NCI-H774 (cell line): ENCODE measurements at places on chromosomes 5 and 9.

DNA sequence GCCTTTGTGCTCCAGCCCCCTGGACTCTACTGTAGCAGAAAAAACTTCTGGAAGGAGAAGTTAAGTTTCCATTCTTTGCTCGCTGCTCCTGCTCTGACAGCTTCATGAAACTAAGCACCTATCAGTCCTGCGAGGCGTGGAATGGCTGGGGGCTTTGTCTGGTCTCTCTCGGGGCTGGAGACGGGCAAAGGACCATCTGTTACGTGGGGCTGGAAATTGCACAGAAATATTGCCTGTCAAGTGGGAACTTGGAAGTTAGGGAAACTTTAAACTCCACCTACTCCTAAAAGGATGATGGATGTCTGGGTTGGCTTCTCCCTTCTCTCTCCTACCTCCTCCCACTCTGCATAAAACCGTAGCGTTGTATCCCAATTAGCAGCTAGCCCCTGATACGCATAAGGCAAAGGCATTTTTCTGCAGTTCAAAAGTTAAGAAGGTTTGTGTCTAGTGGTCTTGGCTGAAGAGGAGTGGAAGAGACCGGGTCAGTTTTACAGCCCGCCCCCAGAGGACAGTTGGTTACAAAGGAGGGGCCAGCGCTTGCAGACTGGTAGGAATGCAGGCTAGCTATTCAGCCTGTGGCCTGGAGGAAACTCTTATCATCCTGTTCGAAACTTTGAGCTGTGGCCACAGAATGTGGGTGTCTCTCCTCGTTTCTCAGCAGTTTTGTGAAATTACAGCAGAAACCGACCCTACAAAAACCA lies 1.3 kb downstream of the FBXL7 start:
- DNase-seq = no peak

GRCh38 chr9:128145536-128145935 lies 3.7 kb upstream of the LCN2 start:
- DNase-seq = no peak

GRCh38 chr5:34803974-34804732 lies 34.8 kb upstream of the TTC23L start:
- no peak for DNase-seq

DNA sequence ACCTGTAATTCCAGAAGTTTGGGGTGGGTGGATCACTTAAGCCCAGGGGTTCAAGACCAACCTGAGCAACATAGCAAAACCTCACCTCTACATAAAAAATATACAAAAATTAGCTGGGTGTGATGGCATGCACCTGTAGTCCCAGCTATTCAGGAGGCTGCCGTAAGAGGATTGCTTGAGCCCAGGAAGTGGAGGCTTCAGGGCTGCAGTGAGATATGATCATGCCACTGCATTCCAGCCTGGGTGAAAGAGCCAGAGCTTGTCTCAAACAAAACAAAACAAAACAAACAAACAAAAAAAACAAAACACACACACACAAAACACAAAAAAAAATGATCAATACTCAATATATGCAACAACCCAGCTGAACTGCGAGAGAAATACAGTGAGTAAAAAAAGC lies 29.5 kb upstream of the TRIM14 start:
- DNase-seq = no peak

GRCh38 chr9:133309608-133310007 lies 26.4 kb downstream of the SURF6 start:
- DNase-seq = no peak

GRCh38 chr5:95059636-95060035 lies 225.3 kb downstream of the MCTP1 start:
- no peak for DNase-seq

DNA sequence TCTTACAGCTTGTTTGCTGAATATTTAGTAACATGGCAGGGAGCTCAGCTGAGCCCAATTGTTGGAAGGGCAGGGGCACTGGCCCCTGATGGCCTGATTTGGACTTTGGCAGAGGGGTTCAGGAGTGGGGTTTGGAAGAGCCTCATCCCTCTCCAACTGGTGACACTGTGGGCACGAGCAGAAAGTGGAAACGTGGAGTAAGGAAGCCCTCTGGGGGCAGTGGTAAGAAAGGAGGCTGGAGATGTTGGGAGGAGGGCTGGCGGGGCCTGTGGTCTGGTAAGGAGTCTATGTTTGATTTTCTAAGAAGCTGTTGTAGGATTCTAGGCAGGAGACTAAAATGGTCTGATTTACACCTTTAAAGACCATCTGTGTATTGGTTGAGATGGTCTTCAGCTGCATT lies 208.9 kb downstream of the HSPA4 start:
- DNase-seq = no peak
